ENCODE measurements at places on chromosomes 4 and X. TPM values are rescaled to one million over a fixed set of nuclear protein-coding genes. Genes with fewer than 3 reads are reported as not detected.

DNA sequence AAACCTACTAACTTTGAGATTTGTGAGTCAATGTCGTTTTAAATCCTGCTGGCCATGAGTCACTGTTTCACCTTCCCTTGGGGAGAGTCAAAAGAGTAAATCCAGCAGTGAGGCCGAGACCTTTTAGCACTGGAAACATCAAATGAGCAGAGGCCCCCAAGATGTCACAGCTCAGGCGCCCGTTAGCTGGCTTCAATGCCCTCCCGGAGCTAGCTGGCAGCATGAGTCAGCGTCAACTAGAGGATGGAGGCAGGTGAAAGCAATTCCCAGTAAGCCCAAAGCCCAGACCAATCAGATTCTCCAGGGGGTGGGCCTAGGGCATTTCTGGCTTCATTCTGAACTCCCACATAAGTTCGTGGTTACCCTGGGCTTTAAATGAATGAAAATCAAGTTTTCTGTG is 170.9 kb downstream of the CLCN4 start:
- peak; percentile 34 for DNase-seq

- no peak for DNase-seq
These were observed 19.9 kb upstream of the RNF4 start for GRCh38 chr4:2449051-2449450.

- no peak for DNase-seq
These were observed 14.3 kb downstream of the SLC10A6 start for GRCh38 chr4:86834901-86835300.

GRCh38 chr4:121791481-121791880 is 9.6 kb upstream of the EXOSC9 start:
- no peak for DNase-seq

- no peak for DNase-seq
These were observed 261.6 kb downstream of the IQCM start for GRCh38 chr4:149553959-149554520.

DNA sequence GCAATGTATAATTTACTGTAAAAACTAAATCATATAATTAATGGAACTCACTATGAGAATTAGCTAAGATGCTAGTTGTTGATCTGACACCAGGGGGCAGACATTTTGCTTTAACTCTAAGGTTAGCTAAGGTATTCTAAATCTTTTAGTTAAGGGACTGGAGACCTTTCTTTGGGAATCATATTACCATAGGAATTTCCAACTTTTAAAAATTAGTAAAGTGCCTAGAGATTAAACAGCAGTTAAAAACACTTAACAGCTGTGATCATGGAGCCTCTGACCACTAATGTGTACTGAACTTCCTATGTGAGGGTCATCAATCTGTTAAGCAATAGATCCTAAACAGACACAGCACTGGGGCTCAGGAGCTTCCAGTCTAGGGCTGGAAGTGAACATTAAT is 226.6 kb downstream of the NSUN7 start:
- peak; percentile 56 for DNase-seq

DNA sequence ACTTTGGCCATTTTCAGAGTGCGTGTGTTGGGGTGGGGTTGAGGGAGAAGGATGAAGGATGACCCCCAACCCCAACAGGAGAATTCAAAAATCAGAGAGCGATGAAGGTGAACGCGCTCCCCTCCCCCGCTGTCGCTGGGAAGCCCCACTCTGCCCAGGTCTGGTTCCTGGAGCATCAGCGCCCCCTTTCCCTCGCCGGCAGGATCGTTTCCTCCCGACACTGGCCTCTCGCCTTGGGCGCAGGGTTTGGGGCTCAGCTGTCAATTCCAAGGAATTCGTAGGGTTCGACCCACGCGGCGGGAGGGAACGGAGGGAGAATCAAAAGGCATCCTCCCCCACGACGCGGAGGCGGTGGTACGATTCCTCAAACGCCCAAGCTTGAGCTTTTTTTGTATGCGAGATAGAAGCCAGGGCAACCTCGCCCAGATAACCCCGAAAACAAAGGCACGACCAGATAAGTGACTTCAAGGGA is 1.0 kb upstream of the PDGFRA start:
- peak; percentile 73 for DNase-seq

Gene FAM156A
- total RNA-seq = 19.7 TPM

DNA sequence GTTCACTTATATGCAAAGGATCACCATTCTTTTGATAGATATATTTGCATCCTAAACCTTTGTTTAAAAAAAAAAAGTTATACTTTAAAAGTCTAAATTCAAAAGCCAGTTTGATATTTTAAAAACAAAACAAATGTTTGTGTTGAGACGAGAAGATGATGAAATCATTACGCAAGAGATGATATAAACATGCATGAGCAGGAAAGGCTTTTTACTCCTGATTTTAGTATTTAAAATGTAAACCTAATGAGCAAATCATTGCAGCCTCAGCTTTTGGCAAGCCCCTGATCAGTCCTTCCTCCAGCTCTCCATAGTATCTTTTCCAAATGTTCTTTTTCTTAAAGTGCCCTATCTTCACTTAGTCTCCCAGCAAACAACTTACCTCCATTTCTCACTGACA is 115.6 kb downstream of the ARAP2 start:
- DNase-seq = no peak

- DNase-seq = no peak
These were observed 51.7 kb downstream of the ZNF718 start for GRCh38 chr4:175986-176385.

- DNase-seq = no peak
These were observed 17.2 kb upstream of the SPCS3 start for GRCh38 chr4:176302283-176303275.

DNA sequence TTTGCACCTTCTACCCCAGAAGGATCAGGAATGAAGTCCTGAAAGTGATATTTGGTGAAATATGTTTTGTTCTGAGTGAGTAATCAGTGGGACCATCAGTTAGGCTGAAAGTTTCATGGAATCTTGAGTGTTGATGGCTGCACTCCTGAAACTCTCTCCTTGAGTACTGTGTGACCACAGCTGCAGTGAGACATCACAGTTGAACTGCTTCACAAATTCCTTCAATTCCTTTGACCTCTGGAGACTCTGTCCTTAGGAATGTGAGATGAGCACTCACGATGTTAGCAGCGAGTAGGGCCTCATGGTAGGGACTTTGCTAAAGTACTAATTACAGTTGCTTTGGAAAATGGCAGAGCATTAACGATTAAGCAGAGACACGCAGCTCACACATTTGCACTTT is 142.9 kb upstream of the SLC4A4 start:
- DNase-seq = no peak

- no peak for DNase-seq
These were observed 94.3 kb downstream of the REPS2 start for GRCh38 chrX:17040711-17041110.

Gene NFKB1
- 35.6 TPM for total RNA-seq

- DNase-seq = no peak
These were observed 429.6 kb downstream of the RAB28 start for GRCh38 chr4:13054420-13054970.

Gene PNPLA4
- 14.8 TPM for total RNA-seq

GRCh38 chr4:180525523-180526077 is 1717.6 kb upstream of the TENM3 start:
- no peak for DNase-seq

DNA sequence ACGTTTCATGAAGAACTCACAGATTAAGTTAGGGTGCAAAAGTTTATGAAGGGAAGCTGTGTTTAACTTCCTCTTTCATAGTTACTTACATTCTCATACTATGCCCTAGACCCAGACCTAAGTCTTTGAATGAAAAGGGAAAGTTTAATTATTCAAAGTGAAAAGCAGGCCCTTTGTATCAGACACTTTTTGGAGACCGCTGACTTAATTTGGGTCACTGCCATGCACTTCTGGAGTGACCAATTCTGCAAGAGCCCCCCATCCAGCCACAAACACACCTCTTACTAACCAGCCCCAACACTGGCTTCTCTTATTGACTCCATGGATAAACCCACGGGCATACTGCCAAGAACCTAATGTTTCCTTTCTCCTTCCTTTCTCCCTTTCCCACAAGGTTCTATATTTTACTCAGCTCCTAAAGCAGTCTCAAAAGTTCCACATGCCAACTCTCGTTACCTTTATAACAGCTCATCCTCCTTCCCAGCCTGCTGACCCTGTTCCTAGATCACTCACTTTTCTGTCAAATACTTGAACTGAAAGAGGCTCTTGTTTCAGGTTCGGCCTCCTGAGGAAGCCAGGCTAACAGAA is 34.5 kb downstream of the ABCE1 start:
- DNase-seq = no peak

DNA sequence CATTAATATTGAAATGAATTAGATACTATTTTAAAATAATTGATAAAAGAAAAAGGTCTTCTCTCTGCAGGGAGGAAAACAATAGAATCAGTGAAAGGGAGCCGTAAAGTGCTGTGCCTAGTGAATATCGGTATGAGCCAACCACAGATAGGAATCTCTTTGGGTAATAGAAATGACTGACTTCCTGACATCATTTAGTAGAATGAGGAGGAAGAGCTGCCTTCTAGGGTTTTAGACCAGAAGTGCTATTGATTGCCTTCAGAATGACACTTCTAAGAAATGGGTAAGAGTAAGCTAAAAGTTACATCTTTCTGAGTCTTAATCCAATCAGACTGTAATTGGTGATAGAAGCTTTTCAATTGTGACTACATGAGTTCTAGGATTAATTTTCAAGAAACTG is 134.0 kb upstream of the MAP9 start:
- DNase-seq = no peak

Gene VGLL1
- 92.2 TPM for total RNA-seq

DNA sequence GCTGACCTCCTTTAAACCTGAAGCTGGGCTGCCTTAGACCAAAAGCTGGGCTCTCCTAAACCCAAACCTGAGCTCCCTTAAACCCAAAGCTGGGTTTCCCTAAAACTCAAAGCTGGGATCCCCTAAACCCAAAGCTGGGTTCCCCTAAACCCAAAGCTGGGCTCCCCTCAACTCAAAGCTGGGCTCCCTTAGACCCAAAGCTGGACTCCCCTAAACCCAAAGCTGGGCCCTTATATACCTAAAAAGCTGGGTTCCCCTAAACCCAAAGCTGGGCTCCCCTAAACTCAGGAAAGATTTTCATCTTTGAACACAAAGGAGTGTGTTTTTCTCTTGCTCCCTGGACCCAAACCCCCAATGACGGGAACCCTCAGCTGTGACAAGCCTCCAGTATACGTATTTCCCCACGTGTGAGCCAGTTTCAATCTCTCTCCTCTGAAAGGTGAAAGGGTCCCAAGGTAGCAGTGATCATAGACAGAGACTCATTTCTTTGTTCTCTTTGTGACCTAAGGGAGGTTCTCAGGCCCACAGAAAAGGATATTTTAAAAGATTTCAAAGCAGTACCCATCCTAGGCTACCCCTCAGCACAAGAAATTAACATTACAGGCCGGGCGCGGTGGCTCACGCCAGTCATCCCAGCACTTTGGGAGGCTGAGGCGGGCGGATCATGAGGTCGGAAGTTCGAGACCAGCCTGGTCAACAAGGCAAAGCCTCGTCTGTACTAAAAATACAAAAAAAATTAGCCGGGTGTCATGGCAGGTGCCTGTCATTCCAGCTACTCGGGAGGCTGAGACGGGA is 31.3 kb upstream of the ASMTL start:
- no peak for DNase-seq

Gene PLXNB3
- total RNA-seq = 49.2 TPM

GRCh38 chr4:142079959-142080358 is 443.6 kb downstream of the IL15 start:
- DNase-seq = no peak

Gene CLIC2
- 0.59 TPM for total RNA-seq

GRCh38 chr4:52842792-52843191 is 19.3 kb upstream of the RASL11B start:
- DNase-seq = no peak

DNA sequence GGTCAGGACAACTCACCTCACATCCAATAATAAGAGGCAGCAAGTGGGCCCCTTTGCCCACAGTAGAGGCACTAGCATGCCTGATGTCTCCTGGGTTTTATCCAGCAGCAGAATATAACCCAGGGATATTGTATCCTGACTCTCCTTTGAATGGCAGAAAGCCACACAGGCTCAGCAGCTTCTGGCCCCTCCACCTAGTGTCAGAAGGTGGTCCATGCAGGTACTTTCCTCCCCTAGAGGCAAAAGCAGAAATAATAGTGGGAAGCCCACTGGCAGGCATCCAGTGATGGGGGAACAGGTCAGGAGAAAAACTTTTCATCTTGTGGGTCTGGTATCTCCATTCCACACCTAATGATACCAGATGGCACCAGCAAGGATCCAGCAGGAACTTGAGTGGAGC is 75.5 kb upstream of the IRS4 start:
- DNase-seq = no peak

Gene LINC00632
- not detected for total RNA-seq
